ENCODE measurements at places on chromosomes 6 and 20.

- DNase-seq = no peak
Measured at GRCh38 chr6:121442576-121442975, 7.1 kb downstream of the GJA1 start.

DNA sequence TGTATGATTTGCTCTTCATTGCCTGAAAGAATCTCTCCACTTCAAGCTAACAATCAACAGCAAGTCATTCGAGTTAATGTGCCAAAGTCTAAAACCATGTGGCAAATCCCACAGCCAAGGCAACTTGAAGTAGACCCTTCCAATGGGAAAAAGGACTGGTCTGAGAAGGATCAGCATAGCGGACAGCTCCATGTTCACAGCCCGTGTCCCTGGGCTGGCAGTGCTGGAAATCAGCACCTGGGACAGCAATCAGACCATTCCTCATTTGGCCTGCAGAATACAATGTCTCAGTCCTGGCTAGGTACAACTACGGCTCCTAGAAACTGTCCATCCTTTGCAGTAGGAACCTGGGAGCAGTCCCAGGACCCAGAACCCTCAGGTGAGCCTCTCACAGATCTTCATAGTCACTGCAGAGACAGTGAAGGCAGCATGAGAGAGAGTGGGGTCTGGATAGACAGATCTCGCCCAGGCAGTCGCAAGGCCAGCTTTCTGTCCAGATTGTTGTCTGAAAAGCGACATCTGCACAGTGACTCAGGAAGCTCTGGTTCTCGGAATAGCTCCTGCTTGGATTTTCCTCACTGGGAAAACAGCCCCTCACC is 1.1 kb downstream of the GJA10 start:
- DNase-seq = no peak

- DNase-seq = no peak
Measured at GRCh38 chr6:157486572-157486971, 105.6 kb downstream of the ZDHHC14 start.

DNA sequence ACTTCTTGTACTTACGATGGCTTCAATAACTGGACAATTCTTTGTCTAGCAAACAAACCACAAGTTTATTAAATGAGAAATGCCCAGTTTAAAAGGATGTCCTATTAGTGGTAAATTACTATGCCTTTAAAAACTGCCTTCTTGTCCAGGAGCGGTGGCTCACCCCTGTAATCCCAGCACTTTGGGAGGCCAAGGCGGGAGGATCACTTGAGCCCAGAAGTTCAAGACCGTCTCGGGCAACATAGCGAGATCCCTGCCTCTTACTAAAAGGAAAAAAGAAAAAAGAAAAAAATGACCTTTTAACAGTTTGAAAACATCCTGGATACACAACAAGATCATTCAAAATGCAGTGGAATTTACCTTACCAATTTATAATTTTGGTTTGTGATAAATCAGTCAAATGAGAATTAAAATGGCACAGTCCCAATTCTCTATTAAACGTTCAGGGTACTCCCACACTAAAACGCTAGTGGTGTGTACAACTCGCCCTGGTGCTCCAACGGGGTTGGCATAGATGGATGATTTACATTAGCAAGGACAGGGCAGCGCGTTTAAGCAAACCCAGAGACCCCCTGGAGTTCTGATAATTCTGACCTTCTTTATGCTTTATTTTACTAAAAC is 2.3 kb downstream of the ZBTB2 start:
- DNase-seq = no peak

- DNase-seq = no peak
Measured at GRCh38 chr6:2962004-2962403, 9.4 kb downstream of the SERPINB6 start.

DNA sequence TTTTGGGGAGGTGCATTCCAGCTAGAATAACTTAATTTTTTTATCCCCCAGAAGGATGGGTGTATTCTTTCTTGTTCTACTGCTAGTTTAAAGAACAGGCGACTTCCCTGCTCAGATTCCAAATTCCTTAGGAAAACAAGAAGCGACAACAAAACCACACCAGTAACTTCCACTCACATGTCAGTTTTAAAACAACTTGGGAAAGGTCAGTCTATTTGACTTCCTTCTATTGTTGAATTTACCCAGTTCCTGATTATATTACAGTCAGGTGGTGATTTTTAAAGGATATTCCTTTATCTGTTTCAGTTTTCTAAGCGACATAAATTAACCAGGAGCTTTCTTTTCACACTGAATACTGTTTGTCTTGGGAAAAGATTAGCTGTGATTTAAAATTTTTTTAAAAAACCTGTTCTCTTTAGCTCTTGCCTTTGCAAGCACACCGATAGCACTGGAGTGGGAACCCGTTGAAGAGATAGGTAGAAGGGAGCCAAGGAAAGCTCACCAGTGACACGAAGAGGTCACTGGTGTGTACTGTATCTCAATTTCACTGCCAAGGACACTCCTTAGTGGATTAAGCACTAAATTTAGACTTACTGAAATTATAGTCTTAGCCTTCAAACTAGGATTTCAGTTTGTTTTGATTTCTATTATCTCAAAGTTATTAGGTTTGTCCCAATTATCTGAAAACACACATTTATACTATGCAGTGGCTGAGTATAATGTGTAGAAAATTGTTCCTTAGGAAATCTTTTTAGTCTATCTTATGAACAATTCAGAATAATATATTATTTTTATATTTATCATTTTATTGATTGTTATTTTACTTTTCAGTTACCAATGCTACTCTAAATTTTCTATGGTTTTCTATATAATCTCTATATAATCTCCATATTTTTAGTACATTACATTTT is 22.3 kb downstream of the MARCKS start:
- DNase-seq = no peak

GRCh38 chr6:21158149-21158548 is 435.4 kb upstream of the SOX4 start:
- DNase-seq = no peak

DNA sequence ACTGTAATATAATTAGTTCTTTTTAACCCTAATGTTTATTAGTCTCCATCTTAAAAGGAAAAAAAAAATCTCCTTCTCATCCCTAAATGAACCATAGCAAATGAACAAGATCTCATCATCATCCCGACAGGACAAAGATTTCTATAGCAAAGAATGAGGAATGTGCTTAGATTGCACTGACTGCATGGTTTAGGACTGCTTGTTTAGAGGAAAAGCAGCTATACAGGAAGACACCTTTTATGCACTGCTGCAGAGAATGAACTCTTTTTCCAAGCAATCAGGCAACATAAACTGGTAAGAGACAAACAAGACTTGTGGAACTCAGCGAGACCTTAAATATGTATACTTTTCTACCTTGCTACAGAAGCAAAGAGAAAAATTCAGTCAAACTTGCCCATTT is 26.8 kb downstream of the CSNK2A1 start:
- DNase-seq = no peak

- DNase-seq = no peak
Measured at GRCh38 chr6:44442236-44442635, 54.7 kb downstream of the CDC5L start.

GRCh38 chr20:54550776-54551396 is 75.5 kb downstream of the DOK5 start:
- no peak for DNase-seq

DNA sequence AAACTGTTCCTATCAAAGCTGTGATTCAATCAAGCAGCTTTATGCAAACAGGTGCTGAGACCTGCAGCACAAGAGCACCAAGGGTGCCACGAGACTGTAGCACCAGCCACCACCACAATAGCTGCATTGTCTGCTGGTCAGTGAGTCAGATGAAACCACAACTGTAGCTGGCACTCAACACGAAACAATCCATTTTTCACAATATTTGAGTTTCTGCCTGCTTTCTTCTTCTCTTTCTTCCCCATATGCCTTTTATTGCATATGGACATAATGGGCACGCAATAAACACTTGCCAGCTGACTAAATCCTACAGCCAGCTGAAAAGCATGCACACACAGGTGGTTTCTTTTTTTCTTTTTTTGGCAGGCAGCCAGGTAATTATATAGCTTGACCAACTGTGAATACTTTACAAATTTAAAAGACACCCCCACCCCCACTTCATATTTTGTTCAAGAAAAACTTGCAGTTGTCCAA is 16.6 kb downstream of the SLC2A12 start:
- DNase-seq = no peak

DNA sequence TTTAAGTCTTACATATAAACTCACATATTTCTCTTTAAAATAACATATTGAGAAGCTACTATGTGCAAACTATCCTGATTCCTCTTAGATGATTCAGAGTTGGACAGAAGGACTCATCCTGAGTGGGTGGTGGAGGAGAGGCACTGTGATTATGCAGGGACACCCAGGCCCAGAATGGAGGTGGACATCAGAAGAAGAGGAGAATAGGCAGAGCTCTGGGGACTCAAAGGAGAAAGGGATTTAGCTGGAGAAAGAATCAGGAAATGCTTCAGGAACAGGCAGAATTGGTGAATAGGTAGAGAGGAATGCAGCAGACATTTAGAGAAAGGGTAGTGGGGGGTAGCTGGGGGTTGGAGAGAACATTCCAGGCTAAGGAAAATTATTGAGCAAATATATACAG is 17.4 kb downstream of the RCAN2 start:
- no peak for DNase-seq
